Right atrium auricular region (tissue), 2 donors: ENCODE measurements at places on chromosomes 4 and X. TPM values are rescaled to one million over a fixed set of nuclear protein-coding genes. Genes with fewer than 3 reads are reported as not detected.

- peak overlapping the region; percentile 26 for H3K4me3 ChIP-seq
- no peak for DNase-seq
- no peaks in the 10 kb centered on the region for H3K27me3 ChIP-seq
- peak overlapping the region; percentile 9 for H3K27ac ChIP-seq
- no peaks in the 10 kb centered on the region for H3K4me1 ChIP-seq
- H3K36me3 ChIP-seq, result no peaks in the 10 kb centered on the region
Observed at GRCh38 chr4:140049024-140049848, 104.7 kb downstream of the MAML3 start.

DNA sequence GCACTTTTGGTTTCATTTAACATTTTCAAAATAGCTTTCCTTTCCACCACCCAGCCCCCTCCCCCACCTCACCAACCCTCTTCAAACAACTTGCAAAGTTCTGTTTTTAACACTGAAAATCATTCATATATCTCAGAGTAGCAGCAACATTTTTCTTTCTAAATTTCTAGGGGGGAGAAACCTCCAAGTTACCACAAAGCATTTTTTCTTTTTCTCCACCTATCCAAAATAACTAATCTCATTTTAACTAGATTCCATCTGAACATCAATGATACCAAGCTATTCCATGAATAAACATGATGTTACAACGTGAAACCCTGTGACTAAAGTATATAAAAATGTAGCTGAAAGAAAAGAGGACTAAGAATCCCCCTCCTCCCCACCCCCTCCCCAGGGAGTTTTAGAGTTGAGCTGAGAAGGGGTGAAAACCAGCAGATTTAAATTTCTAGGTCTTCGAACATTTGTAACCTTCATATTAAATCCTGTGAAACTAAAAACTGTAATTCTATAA lies 5.2 kb downstream of the LDB2 start:
- no peak overlapping the region for H3K4me3 ChIP-seq
- H3K27ac ChIP-seq, result peak overlapping the region; percentile 43
- no peak for DNase-seq
- H3K36me3 ChIP-seq, result no peaks in the 10 kb centered on the region
- H3K27me3 ChIP-seq, result peaks cover 5% of the 10 kb centered on the region
- peaks cover 3% of the 10 kb centered on the region for H3K4me1 ChIP-seq

GRCh38 chr4:159055833-159056232 lies 47.0 kb upstream of the RAPGEF2 start:
- no peak for DNase-seq
- no peaks in the 10 kb centered on the region for H3K4me1 ChIP-seq
- no peaks in the 10 kb centered on the region for H3K36me3 ChIP-seq
- H3K27me3 ChIP-seq, result no peaks in the 10 kb centered on the region
- H3K4me3 ChIP-seq, result no peak overlapping the region
- H3K27ac ChIP-seq, result no peak overlapping the region

DNA sequence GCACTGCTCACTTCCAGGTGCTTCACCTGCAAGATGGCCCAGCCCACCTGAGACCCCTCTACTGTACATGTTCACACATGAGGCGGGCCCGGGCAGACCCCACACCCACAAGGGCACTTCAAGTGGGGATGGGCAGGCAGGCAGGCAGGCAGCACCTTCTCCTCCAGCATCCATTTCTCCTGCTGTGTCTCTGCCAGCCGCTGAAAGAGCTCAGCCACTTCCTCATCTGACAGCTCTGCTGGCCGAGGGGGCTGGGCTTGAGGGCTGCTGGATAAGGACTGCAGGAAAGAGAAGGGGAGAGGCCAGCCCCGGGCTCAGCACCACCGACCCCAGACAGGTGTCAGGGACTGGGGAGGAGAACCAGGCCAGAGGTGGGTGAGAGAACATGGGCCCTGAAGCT lies 4.4 kb upstream of the KCND1 start:
- H3K27ac ChIP-seq, result no peak overlapping the region
- H3K27me3 ChIP-seq, result no peaks in the 10 kb centered on the region
- H3K4me1 ChIP-seq, result no peaks in the 10 kb centered on the region
- H3K36me3 ChIP-seq, result no peaks in the 10 kb centered on the region
- H3K4me3 ChIP-seq, result no peak overlapping the region

DNA sequence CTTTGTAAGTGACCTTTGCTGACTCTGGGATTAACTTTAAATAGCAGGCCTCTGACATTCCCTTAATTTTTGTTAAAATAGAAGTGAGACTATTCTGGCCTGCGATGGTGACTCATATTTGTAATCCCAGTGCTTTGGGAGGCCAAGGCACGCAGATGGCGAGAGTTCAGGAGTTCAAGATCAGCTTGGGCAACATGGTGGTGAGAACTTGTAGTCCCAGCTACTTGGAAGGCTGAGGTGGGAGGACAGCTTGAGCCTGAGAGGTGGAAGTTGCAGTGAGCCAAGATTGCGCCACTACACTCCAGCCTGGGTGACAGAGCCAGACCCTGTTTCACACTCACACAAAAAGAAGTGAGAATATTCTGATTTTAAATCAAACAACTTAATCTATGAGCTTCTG lies 27.3 kb downstream of the ZNF330 start:
- H3K4me1 ChIP-seq, result no peaks in the 10 kb centered on the region
- no peak for DNase-seq
- no peaks in the 10 kb centered on the region for H3K36me3 ChIP-seq
- H3K27me3 ChIP-seq, result no peaks in the 10 kb centered on the region

PIM2 gene
- total RNA-seq, result 5.4 TPM

DDX60 gene
- total RNA-seq, result 9.2 TPM

MAGEC1 gene
- total RNA-seq, result not detected

ZNF280C gene
- total RNA-seq, result 2.3 TPM
